Activated T-helper 17 cell treated with anti-CD3 and anti-CD28 coated beads, Interleukin-2, amount 50 U/mL, for 72 hours (primary cell): ENCODE measurements at places on chromosomes 12 and 14. TPM values are rescaled to one million over a fixed set of nuclear protein-coding genes. Genes with fewer than 3 reads are reported as not detected.

Gene CLEC4C
- not detected for total RNA-seq

Gene TIGAR
- 6.8 TPM for total RNA-seq

Gene KRT72
- total RNA-seq = not detected

Gene CELA1
- total RNA-seq = not detected

Gene TSPAN8
- not detected for total RNA-seq
